ENCODE measurements at places on chromosomes 6 and 20. TPM values are rescaled to one million over a fixed set of nuclear protein-coding genes. Genes with fewer than 3 reads are reported as not detected.

DNA sequence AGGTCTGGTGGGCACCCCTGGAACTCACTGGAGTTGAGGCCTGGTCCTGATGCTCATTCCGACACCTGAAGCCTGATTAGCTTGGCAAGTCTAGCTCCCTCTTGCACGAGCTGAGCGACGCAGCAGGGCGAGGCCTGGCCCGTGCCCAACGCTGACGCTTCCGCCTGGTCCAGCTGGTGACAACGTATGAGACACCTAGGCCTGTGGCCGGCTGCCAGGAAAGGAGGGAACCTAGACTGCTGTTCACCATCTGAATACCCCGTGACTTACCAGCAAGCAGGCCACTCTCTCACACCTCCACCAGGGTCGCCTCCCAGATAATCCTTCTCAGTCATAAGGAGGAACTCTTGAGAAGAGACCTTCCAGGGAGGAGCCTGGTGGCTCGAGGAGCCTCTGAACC lies 24.5 kb downstream of the YTHDF1 start:
- DNase-seq: no peak

GRCh38 chr6:133595111-133595761 lies 293.7 kb upstream of the TCF21 start:
- no peak for DNase-seq

- no peak for DNase-seq
These were observed 39.2 kb downstream of the DYNLT1 start for GRCh38 chr6:158605266-158605878.

DNA sequence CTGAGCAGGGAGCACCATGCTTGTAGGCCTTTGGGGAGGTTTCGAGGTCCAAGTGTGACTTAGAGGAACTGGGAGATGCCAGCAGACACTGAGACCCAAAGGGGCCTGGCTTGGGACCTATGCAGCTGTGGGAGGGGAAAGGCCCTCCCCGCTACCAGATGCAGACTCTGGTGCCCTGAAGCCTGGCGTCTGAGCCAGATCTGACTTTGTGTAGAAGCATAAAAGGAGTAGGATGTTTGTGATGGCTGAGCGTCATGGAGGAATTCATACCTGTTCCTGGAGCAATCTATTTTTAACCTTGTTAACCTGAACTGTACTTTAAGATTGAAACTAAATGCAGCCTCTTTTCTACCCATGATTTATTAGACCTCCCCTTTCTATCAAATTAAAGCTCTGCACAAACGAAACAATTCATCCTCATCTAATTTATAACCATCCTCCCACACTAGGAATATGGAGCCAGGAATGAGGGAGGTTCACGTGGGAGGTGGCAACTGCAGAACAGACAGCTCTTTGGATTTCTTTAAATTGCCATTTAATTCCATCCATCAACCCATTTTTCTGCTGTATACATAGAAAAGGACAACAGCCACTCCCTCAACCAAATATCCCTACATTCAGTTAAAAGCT lies 172.6 kb upstream of the AGPAT4 start:
- no peak for DNase-seq

GRCh38 chr6:38612143-38612965 lies 27.4 kb downstream of the BTBD9 start:
- DNase-seq: no peak

DNA sequence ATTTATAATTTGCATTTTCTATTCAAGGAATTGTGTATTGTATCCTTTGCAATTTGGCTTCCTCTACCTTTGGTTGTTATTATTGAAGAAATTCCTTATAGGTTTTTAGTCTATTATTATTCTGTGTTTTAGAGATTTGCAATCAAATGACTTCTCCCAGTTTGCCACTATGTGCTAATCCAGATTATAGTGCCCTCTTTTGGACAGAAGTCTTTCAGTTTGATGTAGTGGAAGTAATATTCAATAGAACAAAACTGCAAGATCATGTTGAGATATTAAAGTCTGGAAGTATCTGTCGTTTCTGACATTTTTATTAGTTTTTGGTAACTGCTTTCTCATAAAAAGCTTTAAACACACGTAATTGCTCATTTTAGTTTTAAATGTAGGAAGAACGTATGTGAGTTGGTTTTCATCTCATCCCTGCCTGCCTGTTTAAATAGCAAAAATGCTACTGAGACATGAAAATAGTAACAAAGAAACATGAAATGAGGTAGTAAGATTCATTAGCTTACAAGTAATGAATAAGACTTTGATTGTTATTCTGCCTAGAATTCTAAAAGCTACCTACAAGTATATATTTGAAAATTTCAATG lies 72.8 kb downstream of the RTN4IP1 start:
- no peak for DNase-seq

- DNase-seq: no peak
These were observed 151.8 kb downstream of the NRN1 start for GRCh38 chr6:5854899-5855298.

DNA sequence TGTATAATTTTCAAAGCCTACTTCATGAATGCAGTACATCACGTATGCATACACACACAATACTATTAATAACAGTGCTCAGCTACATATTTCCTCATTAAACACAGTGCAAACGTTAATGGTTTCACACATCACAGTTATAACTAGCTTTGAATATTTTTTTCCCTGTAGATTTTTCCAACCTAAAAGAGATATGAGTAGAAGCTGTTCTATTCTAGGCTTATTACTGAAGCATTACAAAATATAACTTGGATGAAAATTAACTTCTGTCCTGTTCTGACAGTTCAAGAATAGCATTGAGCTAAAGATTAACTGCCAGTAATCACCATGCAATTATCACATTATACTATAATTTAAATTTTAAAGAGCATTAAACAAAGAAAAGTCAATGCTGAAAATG lies 6.2 kb downstream of the LMBRD1 start:
- no peak for DNase-seq

Gene VAPB
- 51.5 TPM for total RNA-seq

Gene HUS1B
- 0.77 TPM for total RNA-seq

Gene RSPH4A
- total RNA-seq: 0.58 TPM

Gene ENPP5
- 0.67 TPM for total RNA-seq

Gene HRH3
- total RNA-seq: not detected

Gene ASIP
- total RNA-seq: not detected

Gene CPNE5
- 2.8 TPM for total RNA-seq

Gene ABHD16B
- total RNA-seq: not detected
